ENCODE measurements at places on chromosomes 2 and 18.

DNA sequence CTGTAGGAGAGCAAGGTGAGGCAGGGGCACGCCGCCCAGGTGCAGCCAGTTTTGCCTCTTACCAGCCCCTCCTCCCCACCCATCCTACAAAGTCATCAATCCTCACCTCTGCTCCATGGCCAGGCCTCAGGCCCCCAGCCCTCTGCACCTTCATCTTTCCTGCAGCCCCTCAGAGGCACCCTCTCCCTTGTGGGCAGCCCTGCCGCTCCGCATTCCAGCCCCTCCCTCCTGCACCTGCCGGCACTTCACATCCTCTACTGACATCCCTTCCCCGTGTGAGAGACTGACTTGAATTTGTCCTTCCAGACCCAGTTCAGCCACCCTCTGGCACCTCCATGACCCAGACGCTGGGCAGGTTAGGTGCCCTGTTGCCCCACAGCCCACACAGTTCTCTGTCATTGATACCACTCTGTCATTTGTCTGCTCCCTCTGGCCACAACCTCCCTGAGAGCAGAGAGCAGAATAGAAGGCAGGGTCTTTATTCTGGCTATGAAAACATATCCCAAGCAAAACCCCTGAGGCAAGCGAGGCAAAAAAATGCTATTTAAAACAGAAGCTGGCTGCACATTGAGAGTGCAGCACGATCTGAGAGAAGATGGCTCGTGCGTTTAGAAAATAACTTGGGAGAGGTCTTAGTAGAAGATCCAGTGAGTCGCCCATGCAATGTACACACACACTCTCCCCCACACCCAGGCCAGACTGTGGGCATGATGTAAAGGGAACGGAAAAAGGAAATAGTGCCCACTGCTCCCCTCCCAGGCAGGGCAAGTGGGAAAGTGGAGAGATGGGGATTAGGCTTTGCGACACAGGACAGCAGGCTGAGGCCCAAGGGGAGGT lies 25.9 kb downstream of the SDC1 start:
- DNase-seq = no peak

DNA sequence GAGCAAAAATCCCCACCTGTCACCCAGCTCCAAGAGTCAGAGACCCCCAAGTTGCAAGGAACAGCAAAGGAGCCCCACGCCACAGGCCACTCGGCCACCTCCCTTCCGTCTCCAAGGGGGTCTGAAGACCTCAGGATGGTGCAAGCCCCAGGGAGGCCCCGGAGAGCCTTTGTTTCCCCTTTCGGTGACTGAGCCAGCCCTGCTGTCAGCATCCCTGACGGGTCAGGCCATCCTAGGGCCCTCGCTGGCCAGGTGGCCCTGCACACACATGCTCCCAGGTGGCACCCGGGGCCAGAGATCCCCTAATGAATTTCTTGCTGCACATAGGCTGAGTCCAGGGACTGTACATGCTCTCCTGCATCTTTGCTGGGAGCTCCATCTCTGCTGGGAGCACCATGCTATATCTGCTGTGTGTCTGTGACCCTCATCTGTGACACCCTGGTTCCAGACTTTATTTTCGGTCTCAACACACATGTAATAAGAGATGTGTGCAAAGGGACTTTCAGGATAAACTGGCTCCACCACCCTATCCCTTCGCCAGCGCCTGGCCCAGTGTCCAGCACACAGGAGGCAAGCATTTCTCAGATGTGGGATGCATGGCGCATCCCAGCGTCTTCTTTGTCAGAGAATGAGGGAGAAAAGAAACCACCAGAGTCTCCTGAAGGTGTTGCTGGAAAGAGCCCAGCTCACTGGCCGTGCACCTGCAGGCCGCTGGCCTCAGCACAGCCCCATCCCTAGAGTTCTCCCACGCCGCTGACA lies 27.4 kb downstream of the ADI1 start:
- DNase-seq = no peak

GRCh38 chr2:23009545-23010149 lies 375.3 kb upstream of the KLHL29 start:
- DNase-seq = no peak

GRCh38 chr2:216109962-216110614 lies 940 bp downstream of the XRCC5 start:
- DNase-seq = no peak

DNA sequence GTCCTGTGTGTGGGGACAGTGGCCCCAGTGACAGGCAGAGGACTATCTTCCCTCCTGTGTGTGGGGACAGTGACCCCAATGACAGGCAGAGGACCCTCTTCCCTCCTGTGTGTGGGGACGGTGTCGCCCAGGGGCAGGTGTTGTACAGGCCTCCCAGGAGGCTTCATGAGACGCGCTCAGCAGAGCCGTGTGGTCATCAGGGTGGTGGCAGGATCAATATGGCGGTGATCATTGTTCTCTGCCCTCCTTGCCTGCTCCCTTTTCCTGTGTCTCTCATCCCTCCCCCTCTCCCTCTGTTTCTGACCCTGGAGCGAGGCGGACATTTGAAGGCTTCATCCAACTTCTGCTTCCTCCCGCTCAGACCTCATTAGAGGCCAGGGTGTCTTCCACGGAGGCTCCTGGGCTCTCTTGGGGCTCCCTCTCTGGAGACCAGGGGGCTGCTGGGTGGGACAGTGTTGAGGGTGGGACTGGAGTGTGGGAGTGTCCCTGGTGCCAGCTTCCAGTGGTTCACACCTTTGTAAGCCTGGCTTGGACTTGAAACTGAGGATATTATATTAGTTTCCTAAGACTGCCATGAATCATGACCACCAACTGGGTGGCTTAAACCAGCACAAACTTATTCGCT lies 59.5 kb downstream of the ACKR3 start:
- DNase-seq = no peak

DNA sequence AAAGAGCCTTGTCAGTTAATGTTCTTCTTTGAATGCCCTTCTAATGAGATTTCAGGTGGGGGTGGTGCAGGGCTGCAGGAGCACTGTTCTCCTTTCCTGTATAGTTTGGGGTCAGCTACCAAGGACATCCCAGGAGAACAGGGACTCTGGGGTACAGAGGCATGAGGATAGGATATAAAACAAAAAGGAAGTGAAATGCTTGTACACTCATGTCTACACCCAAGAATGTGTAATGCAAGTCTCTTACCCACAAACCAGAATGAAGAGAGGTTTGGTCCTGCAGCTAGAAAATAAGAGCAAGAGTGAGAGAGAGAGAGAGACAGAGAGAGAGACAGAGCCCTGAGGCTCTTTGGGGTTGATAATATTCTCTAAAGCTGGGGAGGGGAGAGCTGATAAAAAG lies 151.8 kb upstream of the KCTD1 start:
- DNase-seq = no peak

GRCh38 chr2:69547984-69548715 lies 95.4 kb downstream of the AAK1 start:
- no peak for DNase-seq

GRCh38 chr18:47749600-47749973 lies 180.9 kb downstream of the SMAD2 start:
- no peak for DNase-seq

- DNase-seq = no peak
These were observed 337.4 kb downstream of the PTPRM start for GRCh38 chr18:7904529-7904928.

DNA sequence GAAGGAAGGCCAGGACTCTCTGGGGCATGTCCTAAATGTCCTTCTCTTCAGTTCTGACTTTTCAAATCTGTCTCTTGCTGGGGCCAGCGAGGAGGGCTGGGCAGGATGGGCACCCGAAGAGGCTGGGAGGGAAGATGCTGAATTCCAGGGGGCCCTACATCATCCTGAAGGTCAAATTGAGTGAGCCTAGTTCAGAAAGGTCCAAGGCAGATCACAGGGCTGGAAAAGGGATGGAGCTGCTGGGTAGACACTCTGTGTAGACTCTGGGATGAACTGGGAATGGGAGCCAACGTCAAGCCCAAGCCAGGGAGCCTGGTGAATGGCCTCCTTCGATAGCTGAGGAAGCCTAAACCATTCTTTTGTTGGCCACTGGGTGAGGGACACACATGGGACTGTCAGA lies 133.1 kb downstream of the MYCN start:
- DNase-seq = no peak

GRCh38 chr2:205054789-205055188 lies 509.5 kb downstream of the PARD3B start:
- no peak for DNase-seq

GRCh38 chr2:203599509-203599908 lies 64.4 kb upstream of the RAPH1 start:
- no peak for DNase-seq

GRCh38 chr2:174645296-174645695 lies 47.7 kb upstream of the WIPF1 start:
- DNase-seq = no peak

- DNase-seq = no peak
These were observed 125.5 kb downstream of the IRS1 start for GRCh38 chr2:226674123-226674522.

- DNase-seq = no peak
These were observed 5.7 kb downstream of the CDC42EP3 start for GRCh38 chr2:37665604-37666362.

DNA sequence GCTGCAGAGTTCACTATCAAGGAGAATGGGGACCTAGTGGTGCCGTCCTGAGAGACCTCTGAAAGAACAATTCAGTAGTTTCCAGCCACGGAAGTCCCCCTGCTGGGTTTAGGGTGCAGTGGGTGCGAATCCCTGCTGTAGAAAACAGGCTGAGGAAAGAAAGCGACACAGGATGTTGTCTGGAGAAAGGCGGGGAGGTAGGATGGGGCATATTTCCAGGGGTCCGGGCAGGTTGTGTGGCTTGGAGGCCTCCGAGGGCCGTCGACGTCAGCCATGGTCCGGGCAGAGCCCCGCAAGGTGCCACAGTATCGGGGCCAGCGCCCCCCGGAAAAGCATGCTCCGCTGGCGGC lies 807 bp upstream of the CREB1 start:
- DNase-seq = peak; percentile 48

GRCh38 chr2:120780402-120780801 lies 44.7 kb downstream of the GLI2 start:
- no peak for DNase-seq

DNA sequence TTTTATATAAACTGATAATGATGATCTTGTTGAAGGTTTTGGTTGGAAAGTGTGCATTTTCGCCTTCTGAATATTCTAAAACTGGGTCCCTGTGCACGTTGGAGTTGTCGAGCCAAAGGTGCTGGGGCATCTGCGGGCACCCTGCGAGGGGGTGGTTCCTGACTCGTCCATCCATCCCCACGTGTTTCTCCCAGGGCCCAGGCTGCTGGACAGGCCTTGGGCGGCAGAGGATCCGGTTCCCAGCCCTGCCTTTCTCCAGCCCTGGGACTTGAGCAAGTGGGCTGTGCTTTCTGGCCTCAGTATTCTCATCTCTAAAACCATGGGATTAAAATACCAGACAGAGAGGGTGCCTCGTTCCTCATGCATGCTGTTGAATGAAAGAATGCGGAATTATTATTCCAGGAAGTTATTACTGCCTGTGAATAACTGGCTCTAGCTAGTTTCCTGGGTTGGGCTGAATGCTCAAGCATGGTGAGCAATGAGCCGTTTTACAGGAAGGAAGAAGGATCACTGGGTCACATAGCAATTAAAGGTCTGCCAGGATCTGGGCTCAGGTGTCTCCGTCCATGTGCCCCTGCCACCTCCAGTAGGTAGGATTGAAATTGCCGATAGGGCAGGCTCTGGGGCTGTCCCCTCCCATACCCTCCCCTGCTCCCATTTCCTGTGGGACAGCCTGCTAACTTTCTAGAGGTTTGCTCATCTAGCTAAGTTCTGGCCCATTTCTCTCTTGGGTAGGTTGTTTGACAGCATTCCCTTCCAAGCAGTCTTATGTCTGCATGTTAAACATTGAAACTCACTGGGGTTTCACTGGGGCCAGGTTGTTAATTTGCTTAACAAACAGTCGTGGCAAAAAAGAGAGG lies 77.2 kb upstream of the HS6ST1 start:
- DNase-seq = no peak

GRCh38 chr18:55096263-55096951 lies 137.1 kb upstream of the CCDC68 start:
- DNase-seq = no peak

GRCh38 chr18:8847066-8847755 lies 141.9 kb downstream of the MTCL1 start:
- DNase-seq = no peak

- DNase-seq = no peak
These were observed 14.5 kb upstream of the ERMN start for GRCh38 chr2:157339965-157340655.

GRCh38 chr2:53640466-53640865 lies 127.1 kb upstream of the CHAC2 start:
- DNase-seq = no peak

- DNase-seq = no peak
These were observed 151.2 kb downstream of the SRBD1 start for GRCh38 chr2:45459860-45460259.

GRCh38 chr18:49473721-49474120 lies 13.3 kb upstream of the DYM start:
- no peak for DNase-seq

DNA sequence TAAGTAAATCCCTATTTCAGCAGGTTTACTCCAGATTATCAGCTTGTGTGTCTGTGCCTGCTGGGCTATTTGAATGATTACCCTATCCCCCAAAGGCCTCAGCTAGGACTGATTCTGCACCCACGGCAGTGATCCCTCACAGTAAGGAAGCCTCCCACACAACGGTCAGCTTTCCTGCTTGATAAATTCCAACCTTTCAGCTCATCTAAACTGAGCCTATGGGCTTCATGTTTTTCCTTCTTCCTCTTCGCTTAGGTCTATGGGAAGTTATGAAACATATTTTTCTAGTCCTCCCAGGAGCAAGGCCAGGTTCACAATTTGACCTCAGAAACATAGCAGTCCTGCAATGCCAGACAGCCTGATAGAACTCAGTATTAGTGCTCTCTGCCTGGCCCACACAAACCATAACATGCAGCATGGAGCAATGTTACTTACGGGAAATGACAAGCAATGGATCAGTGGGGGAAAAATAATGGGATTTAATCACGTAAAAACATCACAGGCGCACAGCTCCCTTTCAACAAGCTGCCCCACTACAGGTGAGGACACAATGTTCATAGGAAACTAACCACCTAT lies 170.9 kb downstream of the ZNF521 start:
- no peak for DNase-seq
